ENCODE measurements at places on chromosomes 3 and 15.

DNA sequence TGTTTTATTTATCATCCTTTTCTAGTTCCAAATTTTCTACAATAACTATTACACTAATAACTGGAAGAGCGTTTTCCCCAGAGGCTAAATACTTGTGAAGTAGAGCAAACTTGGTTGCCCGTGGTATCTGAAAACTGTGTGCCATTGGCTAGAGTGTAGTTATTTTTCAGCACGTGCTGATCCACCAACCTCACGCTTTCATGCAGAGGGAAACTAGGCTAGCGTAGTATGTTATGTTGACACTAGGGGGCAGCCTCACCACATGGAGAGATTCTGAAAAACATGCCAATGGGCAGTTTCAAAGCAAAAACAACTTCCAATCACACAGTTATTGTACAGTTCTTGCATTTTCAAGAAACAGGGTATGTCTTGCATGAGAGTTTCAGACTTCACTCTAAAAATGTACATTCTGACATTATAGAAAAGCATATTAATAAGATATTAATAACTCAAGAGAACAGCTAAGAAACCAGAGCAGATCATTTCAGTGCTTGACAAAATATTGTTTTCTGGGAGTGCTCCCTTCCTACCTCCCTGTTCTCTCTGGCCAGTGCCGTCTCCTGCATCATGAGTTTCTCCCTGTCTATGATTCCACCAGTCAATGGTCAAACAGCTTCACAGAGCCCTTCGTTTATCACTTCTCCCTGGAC, 39.7 kb downstream of the SPATA12 start:
- peak; percentile 77 for DNase-seq

GRCh38 chr3:56980798-56981390, 79.6 kb upstream of the SPATA12 start:
- peak; percentile 53 for DNase-seq

- DNase-seq, result no peak
These were observed 49.7 kb downstream of the LRTM1 start for GRCh38 chr3:54878145-54878544.

- DNase-seq, result no peak
These were observed 37.8 kb upstream of the TRH start for GRCh38 chr3:129936757-129937156.

- no peak for DNase-seq
These were observed 37.7 kb upstream of the MRPS22 start for GRCh38 chr3:139306078-139306477.

DNA sequence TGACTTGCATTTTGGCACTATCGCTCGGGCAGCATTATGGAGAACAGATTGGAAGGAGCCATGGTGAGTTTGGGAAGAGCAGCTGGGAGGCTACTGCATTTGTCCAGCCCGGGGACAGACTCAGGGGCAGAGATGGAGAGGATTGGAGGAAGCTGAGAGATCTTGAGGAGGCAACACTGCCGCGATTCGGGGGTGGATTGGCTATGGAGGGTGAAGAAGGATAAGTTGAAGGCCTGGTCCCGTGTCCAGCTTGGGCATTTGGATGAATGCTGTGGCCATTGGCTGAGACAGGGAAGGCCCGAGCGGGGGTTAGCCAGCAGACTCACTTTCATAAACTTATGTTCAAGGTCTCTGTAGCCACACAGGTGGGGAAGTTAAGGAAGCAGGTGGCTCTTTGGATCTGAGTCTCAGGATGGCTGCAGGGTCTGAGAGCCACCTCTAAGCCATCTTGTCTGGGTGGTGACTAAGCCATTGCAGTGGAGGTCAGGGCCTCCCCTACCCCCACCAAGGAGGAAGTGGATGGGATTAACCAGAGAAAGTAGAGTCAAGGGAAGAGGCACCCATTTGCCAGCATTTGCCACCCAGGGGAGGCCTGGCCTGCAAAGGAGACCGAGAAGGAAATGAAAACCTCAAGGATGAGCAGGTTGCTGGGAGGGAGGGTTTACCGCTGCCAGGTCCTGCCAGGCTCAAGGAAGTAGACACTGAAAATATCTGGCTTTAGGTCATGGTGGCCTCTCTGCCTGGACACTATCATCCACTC, 144.0 kb upstream of the TLE3 start:
- no peak for DNase-seq

- no peak for DNase-seq
These were observed 1.1 kb upstream of the SUCLG2 start for GRCh38 chr3:67655364-67656121.

DNA sequence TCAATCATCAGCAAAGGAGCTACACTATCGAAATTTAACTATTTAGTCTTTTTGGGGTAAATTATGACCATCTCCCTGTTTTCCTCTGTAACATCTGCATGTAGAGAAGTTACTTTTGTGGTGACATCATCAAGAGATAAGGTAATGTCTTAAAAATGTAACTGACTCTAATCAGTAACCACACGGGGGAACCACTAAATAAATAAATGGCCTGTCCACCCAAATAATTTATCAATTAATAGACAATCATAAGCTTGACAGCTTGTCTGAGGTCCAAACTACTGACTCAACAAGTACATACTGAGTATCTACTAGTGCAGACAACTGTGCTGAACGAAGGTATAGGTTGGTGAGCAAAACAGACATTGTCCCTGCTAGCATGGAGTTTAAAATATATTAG, 219.3 kb downstream of the SLC9A9 start:
- no peak for DNase-seq

DNA sequence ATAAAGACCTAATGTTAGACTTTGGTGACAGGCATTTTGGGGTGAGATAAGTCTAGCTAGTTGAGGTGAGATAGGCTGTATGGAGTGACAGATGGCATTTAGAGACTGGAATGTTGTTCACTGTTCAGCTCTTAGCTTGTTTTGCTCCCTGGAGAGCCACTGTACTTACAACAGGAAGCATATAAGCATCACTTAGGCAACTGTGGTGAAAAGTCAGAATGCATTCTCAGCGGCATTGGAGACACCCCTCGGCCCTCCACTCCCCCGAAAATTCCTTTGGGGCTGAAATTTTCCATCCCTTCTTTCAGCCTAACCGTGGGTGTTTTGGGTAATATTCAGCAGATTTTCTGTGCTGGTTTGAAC, 73.4 kb downstream of the SLCO3A1 start:
- no peak for DNase-seq

GRCh38 chr3:52406791-52407510, 38.0 kb downstream of the SEMA3G start:
- DNase-seq, result no peak

- DNase-seq, result peak; percentile 31
These were observed 20.8 kb upstream of the SEMA3F start for GRCh38 chr3:50134367-50134766.

- no peak for DNase-seq
These were observed 184.2 kb upstream of the TPM1 start for GRCh38 chr15:62858343-62858742.

DNA sequence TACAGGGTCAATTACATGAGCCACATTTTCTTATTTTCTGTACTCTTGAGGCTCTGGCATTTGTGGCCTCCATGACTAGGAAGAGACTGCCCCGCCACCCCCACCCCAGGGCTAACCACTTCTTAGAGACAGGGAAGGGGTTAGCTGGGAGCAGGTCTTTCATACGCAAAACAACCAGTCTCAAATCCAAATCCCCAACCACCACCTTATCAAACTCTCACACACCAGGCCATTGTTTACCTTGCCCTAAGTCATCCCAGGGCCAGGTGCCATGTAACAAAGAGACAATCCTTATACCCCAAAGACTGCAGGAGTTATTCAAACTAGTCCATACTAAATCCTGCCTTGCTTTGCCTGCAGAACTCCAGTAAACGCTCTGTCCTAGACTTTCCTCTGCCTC, 77.8 kb downstream of the B3GNT5 start:
- DNase-seq, result no peak

DNA sequence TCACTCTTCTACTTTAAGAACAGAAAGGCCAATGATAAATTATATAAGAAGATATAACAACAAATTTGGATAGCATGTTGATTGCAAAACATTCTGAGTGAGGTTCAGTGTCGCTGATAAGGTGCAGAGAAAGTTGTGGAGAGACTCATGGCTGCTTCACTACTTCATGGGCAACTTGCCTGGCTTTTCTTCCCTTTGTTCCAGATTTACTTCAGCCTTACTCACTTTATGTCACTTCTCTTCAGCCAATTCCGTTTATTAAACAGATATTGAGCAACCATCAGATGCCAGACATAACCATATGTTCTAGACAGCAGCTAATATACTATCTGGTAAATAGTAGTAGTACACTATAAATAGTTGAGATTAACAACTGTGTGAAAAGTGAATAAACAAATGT, 150.0 kb upstream of the CHL1 start:
- DNase-seq, result no peak

- DNase-seq, result no peak
These were observed 43.1 kb upstream of the ALDH1A3 start for GRCh38 chr15:100836501-100836900.

DNA sequence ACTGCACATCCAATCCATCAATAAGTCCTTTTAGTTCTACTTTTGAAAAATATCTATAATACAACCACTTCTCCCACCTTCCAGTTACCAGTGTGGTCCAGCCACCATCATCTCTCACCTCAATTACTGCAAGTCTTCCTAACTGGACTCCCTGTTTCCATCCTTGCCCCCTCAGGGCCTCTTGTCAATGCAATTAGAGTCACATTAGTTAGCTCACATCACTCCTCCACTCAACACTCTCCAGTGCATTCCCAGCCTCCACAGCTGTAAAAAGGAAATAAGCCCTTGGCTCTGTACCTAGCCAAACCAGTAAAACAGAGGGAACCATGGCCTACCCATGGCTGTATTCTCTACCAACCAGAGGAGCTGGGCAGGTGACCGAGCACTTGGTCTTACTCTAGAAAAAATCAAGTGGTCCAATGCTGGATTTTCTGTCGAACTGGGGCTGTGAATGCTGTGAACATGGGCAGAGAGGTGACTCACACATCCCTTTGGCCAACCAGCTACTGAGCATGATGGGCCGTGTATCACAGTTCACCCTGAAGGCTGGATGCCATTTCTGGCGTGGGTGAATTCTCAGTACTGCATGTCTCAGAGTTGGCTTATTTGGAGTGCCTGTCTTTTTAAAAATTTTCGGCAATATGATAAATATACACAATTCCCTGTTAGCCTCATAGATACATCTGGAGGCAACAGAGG, 62.5 kb upstream of the C15orf61 start:
- DNase-seq, result no peak

DNA sequence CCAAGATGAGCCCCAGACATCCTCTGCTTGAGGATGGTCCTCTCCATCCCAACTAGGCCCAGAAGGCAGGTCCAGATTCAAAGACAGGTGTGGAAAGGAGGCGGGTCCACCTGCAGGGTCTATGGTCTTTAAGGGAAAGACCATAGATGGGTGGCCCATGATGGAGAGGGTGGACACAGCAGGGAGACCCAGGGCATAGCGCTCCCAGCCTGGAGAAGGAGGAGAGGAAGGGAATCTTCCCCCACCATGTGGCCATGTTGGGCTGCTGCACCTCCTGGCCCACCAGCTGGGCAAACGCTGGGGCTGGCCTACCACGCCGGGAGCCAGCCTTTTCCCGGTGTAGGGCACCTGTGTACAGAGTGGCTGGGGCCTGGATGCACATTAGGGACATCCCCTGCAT, 265.2 kb upstream of the TLE3 start:
- DNase-seq, result peak; percentile 78

DNA sequence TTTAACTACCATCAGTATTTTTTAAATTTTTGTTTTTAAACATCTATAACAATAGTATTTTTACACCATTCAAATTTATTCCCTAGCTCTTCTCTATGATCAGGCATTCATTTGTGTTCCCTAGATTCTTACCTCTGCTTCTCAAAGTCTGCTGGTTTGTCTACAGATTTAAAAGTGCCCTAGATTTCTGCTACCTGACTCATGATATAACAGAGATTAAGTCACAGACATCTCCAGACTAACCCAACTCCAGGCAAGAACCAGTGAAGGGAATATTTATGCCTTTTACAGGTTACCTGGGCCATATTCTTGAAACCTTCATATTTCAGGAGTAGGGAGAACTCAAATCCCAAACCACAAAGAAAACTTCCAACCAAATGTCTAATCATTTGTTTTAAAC, 38.8 kb downstream of the ADAM10 start:
- no peak for DNase-seq

GRCh38 chr15:58444658-58445332, 13.0 kb downstream of the LIPC start:
- DNase-seq, result no peak

GRCh38 chr3:13415236-13415986, 4.7 kb downstream of the NUP210 start:
- no peak for DNase-seq

DNA sequence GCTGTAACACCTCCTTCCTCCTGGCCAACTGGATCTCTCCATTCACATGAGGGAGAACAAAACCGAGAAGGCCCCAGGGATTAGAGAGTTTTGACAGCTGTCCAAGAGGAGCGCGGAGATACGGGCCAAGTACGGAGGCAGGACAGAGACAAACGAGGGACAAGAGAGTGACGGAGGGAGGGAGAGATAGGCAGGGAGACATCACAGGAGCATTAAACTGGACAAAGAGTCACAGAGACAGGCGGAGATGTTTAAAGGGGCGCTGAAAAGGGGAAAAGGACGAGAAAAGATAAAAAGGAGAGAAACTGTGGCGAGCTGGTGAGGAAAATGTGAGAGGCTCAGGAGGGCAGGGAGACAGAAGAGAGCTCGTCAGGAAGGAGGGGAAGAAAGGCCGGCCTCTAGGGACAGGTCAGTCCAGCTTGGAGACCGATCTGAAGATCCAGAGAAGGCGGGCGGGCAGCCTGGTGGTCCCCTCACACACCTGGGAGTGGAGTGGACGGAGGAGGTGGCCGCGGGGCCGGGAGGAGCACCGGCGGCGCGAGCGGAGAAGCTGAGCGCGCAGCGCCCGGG, 40.5 kb upstream of the ROPN1 start:
- DNase-seq, result no peak

DNA sequence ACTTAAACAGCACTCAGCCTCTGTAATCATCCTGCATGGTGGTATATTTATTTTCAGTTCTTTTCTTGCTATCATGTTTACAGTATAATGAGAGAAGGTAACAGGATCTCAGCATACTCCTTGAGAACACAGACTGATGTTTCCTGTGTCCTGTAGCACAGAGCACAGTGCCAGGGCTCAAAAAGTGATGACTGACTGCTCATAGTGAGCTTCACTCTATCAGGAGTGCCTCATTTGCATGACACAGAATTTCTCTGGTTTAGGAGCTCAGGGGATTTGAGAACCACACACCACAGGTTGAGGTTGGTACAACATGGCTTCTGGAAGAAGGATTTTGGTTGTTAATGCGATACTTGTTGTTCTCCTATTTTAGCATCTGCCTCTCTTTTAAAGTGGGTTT, 68.5 kb upstream of the SLC2A2 start:
- no peak for DNase-seq

- no peak for DNase-seq
These were observed 254.7 kb downstream of the SOX2 start for GRCh38 chr3:181966393-181966792.

DNA sequence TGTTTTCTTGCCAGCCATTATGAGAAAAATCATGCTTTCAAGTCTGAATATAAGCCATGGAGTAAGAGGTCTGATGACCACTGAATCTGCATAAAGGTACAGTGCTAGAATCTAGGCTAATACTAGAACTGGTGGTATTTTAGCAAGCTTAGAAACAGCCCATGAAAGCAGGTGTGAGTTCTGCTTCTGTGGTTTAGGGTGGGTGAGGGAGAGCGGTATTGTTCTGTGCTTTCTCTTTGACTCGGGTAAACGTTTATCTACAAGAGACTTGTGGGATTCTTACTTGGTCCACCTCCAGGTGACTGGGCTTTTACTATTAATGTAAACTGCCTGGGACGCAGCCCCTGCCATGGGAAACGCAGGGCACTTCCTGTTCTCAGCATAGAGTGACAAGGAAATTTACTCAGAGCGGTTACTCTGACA, 55.2 kb downstream of the PGPEP1L start:
- no peak for DNase-seq

GRCh38 chr3:141796081-141796888, 33.1 kb downstream of the GRK7 start:
- peak; percentile 72 for DNase-seq

Data from left lung (tissue), 14 donors.